ENCODE measurements at places on chromosomes 5 and 9.
A peak's percentile ranks its signal among the peaks of the same experiment; 100 is the strongest.

- DNase-seq = no peak
These were observed 6.1 kb downstream of the NPR2 start for GRCh38 chr9:35797311-35798109.

GRCh38 chr9:98755006-98755618, 41.2 kb downstream of the ANKS6 start:
- no peak for DNase-seq

DNA sequence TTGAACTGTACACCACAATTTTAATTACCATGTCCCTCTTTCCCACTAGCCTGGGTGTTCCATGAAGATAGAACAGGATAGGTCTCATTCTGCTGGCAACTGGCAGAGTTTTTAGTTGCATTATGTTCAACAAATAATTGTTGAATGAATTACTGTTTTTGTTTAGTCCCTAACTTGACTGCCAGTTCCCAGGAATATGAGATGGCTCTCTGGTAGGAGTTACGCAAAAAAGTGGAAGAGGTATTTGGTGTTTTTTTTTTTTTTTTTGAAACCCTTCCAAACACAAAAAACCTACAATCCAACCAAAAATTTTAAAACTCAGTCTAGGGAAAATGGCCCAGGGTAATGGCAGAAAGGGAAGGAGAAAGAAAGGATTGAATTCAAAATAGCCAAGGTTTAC, 153.6 kb downstream of the GNAQ start:
- DNase-seq = no peak

- DNase-seq = peak; percentile 56
These were observed 688.2 kb upstream of the CDH6 start for GRCh38 chr5:30505014-30505886.

GRCh38 chr9:131799177-131799823, 59.4 kb upstream of the RAPGEF1 start:
- DNase-seq = peak; percentile 40

- DNase-seq = no peak
These were observed 20.2 kb downstream of the NNT start for GRCh38 chr5:43623048-43623680.

GRCh38 chr5:71960195-71960594, 147.1 kb upstream of the MAP1B start:
- DNase-seq = no peak

GRCh38 chr9:16342246-16343020, 528.0 kb downstream of the BNC2 start:
- DNase-seq = no peak

DNA sequence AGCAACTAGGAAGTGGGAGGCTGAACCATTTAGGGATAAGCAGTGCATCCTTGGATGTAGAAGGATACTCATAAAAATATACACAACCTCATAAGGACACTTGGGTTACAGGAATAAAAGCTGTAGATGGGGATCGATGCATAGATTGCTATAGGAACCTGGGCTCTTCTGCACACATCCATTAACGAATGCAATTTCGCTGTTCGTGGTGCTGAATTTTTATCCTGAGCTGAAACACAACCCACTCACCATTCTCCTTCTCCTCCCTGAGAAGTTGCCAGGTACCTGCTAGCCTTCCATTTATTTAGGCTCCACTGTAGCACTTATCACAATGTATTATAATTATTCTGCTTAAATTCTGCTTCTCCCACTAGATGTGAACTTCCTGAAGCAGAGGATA, 320.6 kb upstream of the BRINP1 start:
- DNase-seq = no peak

GRCh38 chr5:137741718-137742117, 5.8 kb upstream of the KLHL3 start:
- DNase-seq = no peak

DNA sequence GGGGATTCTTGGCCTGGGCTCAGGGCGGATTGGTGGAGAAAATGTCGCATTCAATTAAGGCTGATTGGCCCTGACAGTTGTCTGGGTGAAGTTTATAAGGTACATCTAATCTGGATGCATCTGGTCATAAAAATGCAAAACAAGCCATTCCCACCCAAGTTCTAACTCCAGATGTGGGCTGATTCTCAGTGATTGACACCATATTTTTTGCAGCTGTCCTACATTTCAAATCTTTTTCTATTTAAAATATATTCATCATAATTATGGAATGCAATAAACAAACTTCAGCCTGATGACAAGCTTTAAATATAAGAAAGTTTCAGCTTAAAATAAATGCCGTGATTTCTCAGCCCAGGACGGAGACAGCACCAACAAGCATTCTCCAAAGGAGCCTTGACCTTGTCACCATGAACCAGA, 146.4 kb upstream of the SMIM23 start:
- no peak for DNase-seq

DNA sequence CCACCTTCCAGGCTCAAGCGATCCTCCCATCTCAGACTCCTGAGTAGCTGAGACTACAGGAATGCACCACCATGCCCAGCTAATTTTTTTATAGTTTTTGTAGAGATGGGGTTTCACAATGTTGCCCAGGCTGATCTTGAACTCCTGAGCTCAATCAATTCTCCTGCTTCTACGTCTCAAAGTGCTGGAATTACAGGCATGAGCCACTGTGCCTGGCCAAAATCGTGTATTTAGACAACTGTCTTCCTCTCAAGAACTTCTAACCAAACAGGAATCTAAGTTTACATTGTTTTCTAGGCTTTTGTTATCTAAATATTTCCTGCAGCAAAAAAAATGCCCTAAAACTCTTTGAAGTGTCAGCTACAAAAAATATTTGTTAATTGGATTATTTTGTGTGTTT, 78.8 kb downstream of the NLN start:
- DNase-seq = no peak
